ENCODE measurements at places on chromosomes 13 and 19.

DNA sequence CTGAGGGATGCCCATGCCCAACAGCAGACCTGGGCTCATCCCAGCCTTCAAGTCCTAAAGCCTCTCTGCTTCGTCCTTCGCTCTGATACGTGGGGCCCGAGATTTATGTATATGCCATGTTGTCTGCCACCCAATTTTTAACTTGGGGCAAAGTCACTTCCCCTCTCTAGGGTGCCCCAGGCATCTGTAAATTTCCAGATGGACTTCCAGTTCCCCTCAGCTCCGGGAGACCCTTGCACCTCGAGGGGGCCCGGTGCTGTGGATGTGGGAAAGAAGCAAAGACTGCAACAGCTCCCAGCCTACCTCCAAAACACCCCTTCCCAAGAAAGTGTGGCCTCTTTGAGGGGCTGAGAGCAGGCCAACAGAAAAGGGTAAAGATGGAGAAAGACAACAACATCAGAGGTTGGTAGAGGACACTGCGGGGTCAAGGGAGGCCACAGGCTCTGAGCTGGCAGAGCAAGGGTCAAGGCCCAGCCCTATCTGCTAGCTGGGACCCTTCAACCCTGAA, 97.4 kb downstream of the STK24 start:
- peaks cover 27% of the 10 kb centered on the region for H3K4me1 ChIP-seq
- H3K36me3 ChIP-seq = peaks cover 4% of the 10 kb centered on the region
- no peaks in the 10 kb centered on the region for H3K27me3 ChIP-seq
- H3K4me3 ChIP-seq = no peak overlapping the region
- DNase-seq = no peak
- H3K27ac ChIP-seq = no peak overlapping the region

GRCh38 chr13:114226088-114226487, 8.6 kb upstream of the CDC16 start:
- H3K36me3 ChIP-seq = no peaks in the 10 kb centered on the region
- H3K27ac ChIP-seq = no peak overlapping the region
- no peak overlapping the region for H3K4me3 ChIP-seq
- H3K27me3 ChIP-seq = no peaks in the 10 kb centered on the region

- no peak overlapping the region for H3K27ac ChIP-seq
- H3K27me3 ChIP-seq = no peaks in the 10 kb centered on the region
- H3K4me1 ChIP-seq = no peaks in the 10 kb centered on the region
- H3K4me3 ChIP-seq = no peak overlapping the region
- H3K36me3 ChIP-seq = no peaks in the 10 kb centered on the region
- no peak for DNase-seq
Measured at GRCh38 chr13:23679220-23679619, 109.0 kb downstream of the TNFRSF19 start.

DNA sequence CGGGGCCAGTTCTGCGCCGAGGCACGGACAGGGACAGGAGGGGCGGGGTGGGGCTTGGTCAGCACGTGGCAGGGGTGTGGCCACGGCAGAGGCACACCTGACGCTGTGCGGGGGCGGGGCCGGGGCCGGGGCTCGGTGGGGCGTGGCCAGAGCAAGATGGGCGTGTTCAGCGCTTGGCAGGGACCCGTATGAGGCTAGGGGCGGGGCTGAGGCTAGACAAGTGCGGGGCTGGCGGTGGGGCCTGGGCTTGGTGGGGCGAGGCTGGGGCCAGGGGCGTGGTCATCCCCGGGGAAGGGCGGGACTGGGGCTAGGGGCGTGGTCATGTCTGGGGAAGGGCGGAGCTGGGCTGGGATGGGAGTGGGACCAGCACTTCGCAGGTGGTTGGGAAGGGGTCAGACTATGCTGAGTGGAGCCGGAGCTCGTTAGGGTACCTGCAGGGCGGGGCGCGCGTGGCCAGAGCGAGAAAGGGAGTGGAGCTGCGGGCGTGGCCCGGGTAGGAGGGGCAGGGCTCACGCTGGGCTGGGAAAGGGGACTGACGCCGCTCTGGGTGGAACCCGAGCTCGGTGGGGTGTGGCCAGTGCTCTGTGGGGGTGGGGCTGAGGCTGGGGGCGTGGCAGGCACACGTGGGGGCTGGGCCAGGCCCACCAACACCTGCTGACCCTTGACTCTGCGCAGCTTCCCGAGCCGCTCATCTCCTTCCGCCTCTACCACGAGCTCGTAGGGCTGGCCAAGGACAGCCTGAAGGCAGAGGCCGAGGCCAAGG, 12.8 kb downstream of the POLR2E start:
- H3K36me3 ChIP-seq = no peaks in the 10 kb centered on the region
- H3K27ac ChIP-seq = no peak overlapping the region
- no peak overlapping the region for H3K4me3 ChIP-seq
- H3K27me3 ChIP-seq = no peaks in the 10 kb centered on the region
- DNase-seq = no peak

DNA sequence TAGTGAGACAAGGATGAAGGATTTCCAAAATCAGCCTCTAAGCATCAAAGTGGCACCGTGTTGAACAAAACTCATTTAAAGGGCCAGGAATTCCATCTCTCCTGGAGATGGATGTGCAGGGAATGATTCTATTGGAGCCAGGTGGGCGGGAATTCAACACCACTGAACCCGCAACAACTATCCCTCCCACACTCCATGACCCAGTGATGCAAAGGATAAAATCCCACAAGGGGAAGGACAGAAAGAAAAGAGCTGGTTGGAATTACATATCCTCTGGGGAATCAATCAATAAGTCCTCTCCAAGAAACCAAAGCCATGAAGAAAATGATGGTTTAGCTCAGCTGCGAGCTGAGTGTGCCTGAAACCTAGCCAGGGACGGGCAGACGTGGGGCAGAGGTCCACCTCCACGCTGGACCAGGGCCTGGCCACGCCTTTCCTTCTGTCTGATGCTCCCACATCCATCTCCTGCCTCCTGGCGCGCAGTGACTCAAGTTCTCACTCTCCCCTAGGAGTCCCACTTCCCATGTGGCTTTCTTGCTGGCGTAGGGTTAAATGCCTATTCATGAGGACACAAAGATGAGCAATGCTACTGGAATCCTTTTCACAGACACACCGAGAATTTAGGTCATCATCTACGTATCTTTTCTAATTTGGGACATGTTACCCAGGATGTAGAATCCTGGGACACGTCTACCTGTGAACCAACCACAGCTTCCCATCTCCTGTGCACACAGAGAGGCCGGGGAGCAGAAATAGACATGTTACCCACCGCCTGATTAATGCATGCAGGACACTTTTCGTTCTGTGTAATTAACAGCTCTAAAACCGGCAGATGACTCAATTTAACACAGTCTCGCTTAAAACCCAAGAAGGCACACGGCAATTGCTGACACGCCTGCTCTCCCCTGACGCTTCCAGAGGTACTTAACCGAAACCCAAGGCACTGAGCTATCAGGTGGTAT, 48.6 kb downstream of the PEPD start:
- no peak for DNase-seq
- H3K4me3 ChIP-seq = no peak overlapping the region
- H3K36me3 ChIP-seq = no peaks in the 10 kb centered on the region
- H3K4me1 ChIP-seq = no peaks in the 10 kb centered on the region
- no peak overlapping the region for H3K27ac ChIP-seq

- no peak overlapping the region for H3K4me3 ChIP-seq
- no peaks in the 10 kb centered on the region for H3K4me1 ChIP-seq
- H3K27me3 ChIP-seq = no peaks in the 10 kb centered on the region
- no peak overlapping the region for H3K27ac ChIP-seq
- no peaks in the 10 kb centered on the region for H3K36me3 ChIP-seq
Measured at GRCh38 chr13:113661509-113661908, 3.5 kb upstream of the ATP4B start.

DNA sequence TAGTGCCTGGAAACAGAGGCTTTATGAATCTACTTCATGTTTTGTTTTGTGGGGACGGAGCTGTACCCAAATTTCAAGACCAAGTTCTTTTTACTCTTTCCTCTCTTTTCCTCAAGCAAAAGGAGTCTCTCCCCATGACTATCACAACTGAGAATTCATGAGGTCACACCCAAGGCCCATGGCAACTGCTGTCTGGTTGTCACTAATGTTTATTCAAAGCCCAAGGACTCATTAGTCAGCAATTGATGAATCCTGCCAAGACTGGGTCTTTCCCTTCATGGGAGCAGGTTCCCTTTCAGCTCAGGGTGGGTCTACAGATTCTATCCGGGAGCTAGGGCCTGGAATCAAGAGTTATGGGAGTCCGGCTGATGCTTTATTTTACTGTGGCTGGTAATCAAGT, 441.5 kb upstream of the PCDH20 start:
- no peak overlapping the region for H3K4me3 ChIP-seq
- no peaks in the 10 kb centered on the region for H3K27me3 ChIP-seq
- DNase-seq = no peak
- no peaks in the 10 kb centered on the region for H3K4me1 ChIP-seq
- H3K27ac ChIP-seq = no peak overlapping the region

GRCh38 chr13:66180836-66181235, 1049.3 kb downstream of the PCDH9 start:
- no peaks in the 10 kb centered on the region for H3K36me3 ChIP-seq
- no peaks in the 10 kb centered on the region for H3K27me3 ChIP-seq

Data from thoracic aorta (tissue), 2 donors.